ENCODE measurements at places on chromosomes 7 and 10.

GRCh38 chr7:116574025-116574822, 49.4 kb downstream of the CAV1 start:
- no peak for DNase-seq

GRCh38 chr10:123245264-123245663, 91.1 kb downstream of the BUB3 start:
- no peak for DNase-seq

- DNase-seq, result no peak
Observed at GRCh38 chr7:1670894-1671593, 967 bp downstream of the ELFN1 start.

- DNase-seq, result no peak
Observed at GRCh38 chr10:133466683-133467275, 13.0 kb downstream of the SCART1 start.

- DNase-seq, result no peak
Observed at GRCh38 chr7:134450294-134451000, 8.5 kb downstream of the AKR1B1 start.

DNA sequence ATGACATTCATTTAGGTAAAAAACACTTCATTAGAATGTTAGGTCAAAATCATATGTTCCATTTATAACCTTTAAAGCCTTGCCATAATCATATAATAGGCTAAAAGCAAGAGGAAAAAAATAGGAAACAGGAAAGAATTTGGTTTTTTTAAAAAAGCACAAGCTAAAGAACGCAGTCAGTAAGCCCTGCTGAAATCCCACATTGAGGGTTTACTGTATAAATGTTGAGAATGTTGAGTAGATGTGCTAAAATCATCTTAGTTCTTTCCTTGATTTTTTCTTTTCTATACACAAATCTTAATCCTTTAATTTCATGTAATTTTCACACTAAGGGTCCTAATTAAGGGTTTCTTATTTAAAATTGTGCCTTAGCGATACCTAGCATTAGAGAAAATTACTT, 133.0 kb downstream of the TSPAN12 start:
- DNase-seq, result no peak

- no peak for DNase-seq
Observed at GRCh38 chr7:159127691-159128642, 16.7 kb downstream of the VIPR2 start.

DNA sequence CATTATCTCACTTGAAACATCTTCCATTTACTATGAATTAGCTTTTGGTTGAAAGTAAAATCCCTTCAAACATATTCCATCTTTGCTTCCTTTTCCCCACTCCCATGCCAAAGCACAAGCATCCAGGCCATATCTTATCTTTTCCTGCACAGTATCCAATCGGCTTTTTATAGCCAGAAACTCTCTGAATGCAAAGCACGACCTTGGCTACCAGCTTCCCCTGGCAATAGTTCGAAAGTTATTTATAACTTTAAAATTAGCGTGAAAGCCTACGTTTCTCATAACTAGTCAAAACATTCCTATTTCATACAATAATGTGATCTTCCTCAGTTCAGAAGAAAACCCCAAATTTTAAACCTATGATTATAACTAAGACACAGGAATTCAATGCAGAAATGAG, 440 bp downstream of the CTNNA3 start:
- DNase-seq, result no peak

- no peak for DNase-seq
Observed at GRCh38 chr10:119348516-119349240, 141.3 kb downstream of the GRK5 start.
